ENCODE measurements at places on chromosomes 1 and 21.

GRCh38 chr1:194870860-194871259 lies 1684.4 kb upstream of the B3GALT2 start:
- DNase-seq: no peak

- peak; percentile 27 for DNase-seq
Measured at GRCh38 chr21:41283211-41283818, 33.3 kb upstream of the FAM3B start.

DNA sequence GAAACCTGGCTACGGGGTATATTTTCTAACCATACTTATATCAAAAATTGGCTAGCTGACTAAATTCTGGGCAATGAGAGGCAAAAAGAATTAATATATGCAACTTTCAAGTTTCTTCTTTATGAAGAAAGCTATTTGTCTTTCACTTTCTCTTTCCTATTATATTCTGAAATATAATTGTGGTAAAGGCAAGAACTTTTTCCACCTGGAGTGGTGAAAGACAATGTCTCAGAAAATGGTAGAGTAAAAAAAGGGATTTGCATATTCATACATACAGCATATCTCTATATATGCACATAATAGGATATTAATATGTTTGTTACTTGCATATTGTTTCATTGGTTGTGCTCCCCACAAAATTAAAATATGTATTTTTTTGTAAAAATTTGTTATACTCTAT lies 793.8 kb downstream of the PLA2G4A start:
- DNase-seq: no peak

GRCh38 chr1:41751804-41752513 lies 166.8 kb downstream of the HIVEP3 start:
- no peak for DNase-seq

DNA sequence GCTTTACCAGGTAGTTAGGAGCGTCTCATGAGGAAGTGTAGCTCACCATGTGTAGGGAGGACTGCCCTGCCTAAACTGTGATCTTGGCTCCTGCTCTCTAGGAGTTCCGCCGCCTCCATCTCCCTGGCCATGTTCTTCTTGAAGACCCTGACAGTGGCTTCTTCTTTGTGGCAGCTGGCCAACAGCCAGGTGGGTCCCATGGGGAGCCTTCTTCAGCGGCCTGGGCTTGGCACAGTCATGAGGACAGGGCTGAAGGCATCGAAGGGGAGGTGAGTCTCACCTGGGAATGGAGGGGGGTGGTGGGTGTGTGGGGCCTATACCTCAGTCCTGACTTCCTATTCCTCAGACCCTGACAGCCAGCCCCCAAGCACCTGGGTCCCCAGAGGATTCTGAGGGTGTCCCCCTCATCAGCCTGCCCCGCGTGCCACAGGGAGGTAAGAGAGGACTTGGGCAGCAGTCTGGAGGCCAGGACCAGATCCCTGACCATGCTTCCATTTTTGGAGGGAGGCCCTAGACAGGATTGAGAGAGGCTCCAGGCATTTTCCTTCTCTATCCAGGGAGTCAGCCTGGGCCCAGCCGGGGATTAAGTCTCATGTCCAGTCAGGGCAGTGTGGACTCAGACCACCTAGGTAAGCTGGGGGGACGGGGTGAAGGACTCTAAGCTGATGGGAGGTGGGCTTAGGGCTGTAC lies 21.4 kb downstream of the HYI start:
- no peak for DNase-seq

DNA sequence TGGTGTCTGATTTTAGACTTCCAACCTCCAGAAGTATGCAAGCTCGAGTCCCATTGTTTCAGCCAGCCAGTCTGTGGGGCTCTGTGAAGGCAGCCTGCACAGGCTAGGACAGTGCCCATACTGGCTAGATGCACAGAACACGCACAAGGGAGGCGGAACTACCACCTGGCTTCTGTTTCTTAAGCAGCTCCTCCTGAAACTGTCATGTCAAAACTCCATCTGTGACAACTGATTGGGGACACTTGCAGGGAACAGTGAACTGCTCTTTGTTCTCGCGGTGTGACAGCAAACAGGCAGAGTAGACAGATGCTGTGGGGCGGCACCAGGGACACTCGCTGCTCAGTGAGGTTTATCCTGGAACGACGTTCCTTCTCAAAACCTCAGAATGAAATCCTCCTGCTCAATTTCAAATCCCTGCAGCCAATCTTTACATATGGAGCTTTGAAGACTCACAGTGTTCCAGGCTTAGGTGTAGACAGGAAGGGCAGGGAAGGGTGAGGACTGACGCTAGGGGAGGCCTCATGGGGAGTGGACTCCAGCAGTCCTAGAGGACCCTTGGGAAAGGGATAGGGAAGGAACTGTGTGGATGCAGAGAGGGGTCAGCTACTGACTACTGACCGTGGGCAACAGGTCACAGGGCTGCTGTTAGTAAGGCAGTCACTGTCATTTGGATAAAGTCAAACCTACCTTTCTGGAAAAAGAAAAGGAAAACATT lies 73.8 kb downstream of the ERG start:
- DNase-seq: no peak

- no peak for DNase-seq
Measured at GRCh38 chr1:89719502-89720306, 86.8 kb downstream of the LRRC8C start.

DNA sequence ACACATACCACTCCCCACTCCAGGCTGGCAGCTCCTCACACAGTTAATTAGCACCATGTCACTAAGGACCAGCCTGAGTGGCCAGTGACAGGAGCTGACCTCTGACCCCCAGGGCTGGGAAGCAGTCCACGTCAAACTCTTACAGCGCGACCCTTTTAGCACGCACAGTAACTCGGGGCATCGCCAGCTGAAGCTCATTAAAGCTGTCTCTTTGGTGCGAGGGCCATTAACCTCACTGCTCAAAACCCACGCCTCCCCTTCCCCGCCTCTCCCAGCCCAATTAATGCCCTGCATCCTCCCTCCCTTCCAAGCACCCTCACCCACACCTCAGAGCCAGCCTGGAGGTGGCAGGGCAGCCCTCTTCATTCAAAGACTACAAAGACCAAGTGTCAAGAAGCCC lies 31.7 kb downstream of the DMAP1 start:
- DNase-seq: no peak

GRCh38 chr1:10528066-10529014 lies 53.6 kb downstream of the PEX14 start:
- DNase-seq: no peak

GRCh38 chr1:116506132-116507004 lies 64.5 kb downstream of the CD58 start:
- no peak for DNase-seq

DNA sequence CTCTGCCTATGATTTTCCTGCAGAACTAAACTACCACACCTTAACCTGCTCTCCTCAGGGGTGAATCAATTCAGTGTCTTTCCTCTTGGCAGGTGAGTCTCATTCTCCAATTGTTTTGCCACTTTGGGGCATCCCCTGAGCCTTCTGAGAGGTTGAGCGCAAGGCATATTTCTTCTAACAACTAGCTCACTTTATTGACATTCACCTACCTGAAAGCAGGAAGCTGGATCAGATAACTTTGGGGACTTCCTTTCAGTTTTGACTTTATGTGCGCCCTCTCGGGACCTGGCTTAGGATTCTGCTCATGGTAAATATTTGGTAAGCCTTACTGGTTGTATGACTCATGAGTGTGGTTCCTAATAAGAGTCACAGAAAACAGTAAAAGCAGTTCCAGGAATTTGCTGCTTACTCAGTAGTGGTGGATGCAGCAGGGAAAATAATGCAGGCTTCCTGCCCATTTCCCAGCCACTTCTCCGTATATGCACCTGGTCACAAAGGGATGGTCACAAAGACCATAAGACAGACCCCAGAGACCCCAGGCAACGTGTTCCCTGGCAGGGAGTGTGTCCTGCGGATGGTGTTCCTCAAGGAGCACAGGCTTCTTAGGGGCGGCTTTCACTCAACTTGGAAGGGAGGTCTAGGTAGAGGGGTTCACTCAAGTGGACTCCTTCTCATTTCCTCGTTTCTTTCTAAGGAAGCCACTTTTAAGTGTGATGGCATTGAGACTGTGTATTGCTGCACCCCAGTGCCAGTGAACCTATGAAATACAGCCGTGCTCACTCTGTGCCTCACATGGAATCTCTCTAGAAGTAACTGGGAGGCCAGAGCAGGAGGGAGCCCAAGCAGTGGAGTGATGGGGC lies 22.0 kb upstream of the BATF3 start:
- DNase-seq: no peak

- DNase-seq: no peak
Measured at GRCh38 chr1:152743371-152744145, 14.3 kb upstream of the KPRP start.

DNA sequence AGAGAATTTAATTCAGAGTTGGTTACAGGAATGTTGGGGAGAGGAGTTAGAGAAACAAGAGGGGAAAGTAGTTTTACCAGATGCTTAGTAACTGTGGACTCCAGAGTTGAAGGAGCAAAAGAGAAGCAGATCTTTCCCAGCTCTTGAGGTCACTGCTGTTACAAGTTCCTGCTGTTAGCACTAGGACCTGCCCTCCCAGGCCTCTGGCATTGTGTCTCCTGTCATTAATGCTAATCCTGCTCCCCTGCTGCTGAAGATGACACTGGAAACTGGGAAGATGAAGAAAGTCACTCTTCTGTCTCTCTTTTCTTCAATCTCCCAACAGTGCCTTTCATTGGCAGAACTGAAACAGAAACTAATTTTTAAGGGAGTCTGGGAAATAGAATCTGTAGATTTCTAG lies 845.6 kb downstream of the ADGRL2 start:
- no peak for DNase-seq

DNA sequence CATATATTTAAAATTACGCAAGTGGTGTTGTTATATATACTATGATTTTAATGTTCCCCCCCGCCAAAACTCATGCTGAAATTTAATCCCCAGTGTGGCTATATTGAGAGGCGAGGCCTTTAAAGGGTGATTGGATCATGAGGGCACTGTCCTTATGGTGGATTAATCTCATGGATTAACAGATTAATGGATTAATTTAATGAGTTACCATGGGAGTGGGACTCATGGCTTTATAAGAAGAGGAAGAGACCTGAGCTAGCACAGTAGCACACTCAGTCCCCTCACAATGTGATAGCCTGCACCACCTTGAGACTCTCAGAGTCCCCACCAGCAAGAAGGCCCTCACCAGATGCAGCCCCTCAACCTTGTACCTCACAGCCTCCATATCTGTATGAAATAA lies 34.8 kb downstream of the C1orf198 start:
- no peak for DNase-seq

DNA sequence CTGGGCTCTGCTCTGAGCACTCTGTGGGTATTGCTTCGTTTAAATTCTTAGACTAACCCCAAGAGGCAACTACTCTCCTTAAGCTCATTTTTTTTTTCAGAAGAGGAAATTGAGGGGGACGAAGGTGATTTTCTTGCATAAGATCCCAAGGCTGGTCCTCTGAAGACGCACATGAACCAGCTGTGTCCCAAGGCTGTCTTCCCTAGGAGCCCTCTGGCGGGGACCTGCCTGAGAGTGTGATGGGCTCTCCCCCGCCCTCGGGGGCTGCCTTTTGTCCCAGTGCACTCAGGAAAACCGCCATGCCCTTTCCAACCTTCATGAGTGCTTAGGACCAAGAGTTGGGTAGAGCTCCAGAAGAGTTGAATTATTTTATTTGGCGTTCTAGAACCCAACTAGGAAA lies 21.7 kb downstream of the UMODL1 start:
- no peak for DNase-seq

- DNase-seq: no peak
Measured at GRCh38 chr1:239718997-239719628, 332.7 kb downstream of the CHRM3 start.

GRCh38 chr1:226364514-226364899 lies 43.4 kb downstream of the PARP1 start:
- DNase-seq: no peak

GRCh38 chr21:26956216-26956615 lies 10.7 kb downstream of the ADAMTS5 start:
- DNase-seq: no peak

DNA sequence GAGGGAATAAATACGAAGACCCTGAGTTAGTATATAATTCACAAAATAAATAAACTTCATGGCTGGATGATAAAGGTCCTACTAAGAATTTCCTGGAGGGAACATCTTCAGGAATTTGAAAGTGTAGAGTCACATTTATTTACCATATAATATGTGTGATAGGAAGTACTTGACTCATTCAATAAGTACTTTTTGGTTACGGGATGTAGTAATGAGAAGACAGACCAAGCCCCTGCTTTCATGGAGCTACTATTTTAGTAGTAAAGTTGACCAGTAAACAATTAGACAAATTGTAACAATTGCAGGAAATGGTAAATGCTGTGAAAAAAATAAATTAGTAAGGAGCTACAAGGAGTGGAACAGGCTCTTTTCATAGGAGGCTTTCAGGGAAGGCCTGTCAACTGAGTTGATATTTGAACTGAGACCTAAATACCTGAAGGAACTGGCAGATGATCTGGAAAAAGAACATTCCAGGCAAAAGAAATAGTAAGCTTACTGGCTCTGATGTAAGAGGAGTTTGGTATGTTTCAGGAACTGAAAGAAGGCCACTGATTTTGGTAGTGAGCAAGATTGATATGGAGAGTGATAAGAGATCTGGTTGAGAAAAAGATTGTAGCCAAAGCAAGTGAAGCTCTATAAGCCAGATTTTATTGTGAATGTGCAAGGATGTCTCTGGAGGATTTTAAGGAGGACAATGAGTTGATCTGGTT lies 36.2 kb downstream of the CAMSAP2 start:
- DNase-seq: no peak

- no peak for DNase-seq
Measured at GRCh38 chr1:49225464-49225863, 448.8 kb upstream of the BEND5 start.

DNA sequence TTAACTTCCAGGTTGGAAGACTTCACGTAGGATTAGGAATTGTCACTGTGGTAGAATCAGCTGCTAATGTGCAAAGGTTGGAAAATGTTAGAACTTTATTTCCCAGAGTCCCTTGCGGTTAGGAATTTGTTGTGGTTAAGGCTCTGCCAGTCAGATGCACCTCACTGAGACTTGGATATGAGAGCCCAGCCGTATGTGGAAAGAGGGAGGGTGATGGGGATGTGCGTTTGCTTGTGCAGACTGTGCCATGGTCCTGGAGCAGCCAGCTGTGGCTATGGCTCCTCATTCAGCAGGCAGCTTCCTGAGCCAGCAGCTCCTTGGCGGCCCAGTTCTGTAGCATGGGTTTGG lies 12.5 kb downstream of the S100A10 start:
- DNase-seq: no peak

GRCh38 chr1:23984417-23985186 lies 4.5 kb upstream of the SRSF10 start:
- peak; percentile 57 for DNase-seq

- DNase-seq: no peak
Measured at GRCh38 chr1:19055701-19056100, 99.2 kb upstream of the IFFO2 start.

Data from right kidney (tissue), 9 donors.